ENCODE measurements at places on chromosomes 6 and 20.

- no peak for DNase-seq
These were observed 2.9 kb downstream of the SIRPB1 start for GRCh38 chr20:1616858-1617434.

GRCh38 chr6:153503810-153504209 is 372.7 kb upstream of the RGS17 start:
- DNase-seq = no peak

DNA sequence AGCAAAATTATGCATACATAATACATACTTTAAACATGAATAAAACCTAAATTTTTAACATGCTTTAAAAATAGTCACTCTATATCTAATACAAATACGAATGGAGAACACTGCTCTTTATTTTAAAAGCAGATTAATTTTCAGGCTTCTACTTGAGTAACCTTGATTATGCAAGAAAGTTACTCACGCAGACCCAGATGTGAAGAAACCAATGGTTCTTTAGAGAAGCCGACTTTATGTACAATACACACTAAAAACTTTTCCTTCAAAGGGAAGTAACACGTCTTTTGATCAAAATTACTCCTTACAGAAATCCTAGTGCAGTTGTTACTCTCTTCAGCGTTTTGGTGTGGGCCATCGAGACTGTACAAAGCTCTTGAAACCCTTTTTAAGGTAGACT is 136.9 kb upstream of the SLC22A16 start:
- DNase-seq = no peak

DNA sequence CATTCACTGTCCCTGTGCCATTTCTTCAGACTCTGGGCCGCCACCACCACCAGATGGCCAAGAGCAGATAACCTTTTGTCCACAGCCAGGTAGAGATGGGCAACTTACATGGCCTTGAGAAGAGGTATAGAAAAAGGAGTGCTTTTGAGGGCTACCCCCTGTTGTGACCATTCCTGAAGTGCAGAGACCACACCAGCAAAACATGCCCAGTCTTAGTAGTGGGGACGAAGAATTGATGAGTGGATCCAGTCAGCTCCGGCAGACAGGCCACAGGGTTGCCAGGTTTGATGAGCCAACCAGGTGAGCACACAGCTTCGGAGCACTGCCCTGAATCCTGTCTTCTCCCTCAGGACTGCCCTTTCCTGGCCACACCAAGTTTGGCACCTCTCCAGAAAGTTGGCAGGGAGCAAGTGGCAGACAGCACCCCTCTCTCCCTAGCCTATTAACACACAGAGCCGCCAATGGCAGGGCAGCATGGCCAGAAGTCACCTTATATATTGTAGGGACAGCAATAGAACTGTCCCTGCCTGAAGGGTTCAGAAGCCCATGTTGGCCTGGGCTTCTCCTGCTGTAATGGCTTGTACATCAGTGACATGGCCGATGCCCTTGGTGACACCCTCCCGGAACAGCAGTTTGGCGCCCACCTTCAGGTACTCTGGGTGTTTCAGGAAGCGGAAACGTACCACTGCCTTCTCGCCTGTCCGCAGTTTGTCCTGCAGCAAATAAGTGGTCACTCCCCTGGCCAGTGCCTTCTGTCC is 7.8 kb downstream of the GTPBP2 start:
- no peak for DNase-seq

GRCh38 chr20:47950124-47950912 is 165.0 kb upstream of the SULF2 start:
- peak; percentile 9 for DNase-seq

- no peak for DNase-seq
These were observed 50.2 kb upstream of the TULP4 start for GRCh38 chr6:158262082-158262481.

- DNase-seq = no peak
These were observed 180.9 kb downstream of the KIF16B start for GRCh38 chr20:16392346-16392745.

DNA sequence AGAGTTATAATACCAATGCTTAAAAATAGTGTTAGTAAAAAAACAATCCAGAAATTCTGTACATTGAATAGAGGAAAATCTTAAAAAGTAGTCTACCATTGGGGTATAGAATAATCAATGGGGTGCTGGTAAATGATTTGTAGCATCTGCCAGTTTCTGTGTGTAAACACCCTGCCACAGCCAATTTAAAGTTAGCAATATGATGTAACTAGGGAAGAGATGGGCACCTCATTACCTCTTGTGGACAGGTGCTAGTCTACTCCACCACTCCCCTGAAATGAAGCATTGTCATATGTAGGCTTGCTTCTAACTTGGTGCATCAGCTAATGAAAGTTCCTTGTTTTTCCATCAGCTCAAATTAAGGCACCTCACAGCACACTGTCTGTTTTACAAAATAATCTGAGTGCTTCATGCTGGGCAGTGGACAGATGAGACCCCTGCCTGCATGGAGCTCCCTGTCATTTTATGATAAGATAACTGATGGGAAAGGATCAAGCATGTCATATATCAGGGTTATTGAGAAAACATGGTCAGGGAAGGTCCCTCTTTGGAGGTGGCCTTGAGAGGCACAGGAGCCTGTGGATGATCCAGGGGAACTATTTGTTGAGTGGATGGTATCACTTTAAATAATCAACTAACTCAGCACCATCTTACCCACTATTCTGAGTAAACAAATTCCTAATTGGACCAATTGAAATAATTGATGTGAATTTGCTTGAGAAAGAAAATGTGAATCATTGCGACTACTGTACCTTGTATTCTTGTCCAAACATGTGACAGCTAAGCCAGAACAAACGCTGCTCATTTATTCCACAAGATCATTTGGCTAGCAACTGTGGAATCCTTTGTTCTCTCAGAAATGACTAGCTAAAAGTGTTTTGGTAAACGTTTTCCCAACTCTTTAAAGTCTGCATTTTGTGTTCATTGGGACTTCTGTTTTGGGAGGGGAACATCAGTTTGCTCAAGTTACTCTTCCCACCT is 45.9 kb upstream of the CSE1L start:
- DNase-seq = no peak

GRCh38 chr20:41064377-41064776 is 35.8 kb downstream of the TOP1 start:
- DNase-seq = no peak

DNA sequence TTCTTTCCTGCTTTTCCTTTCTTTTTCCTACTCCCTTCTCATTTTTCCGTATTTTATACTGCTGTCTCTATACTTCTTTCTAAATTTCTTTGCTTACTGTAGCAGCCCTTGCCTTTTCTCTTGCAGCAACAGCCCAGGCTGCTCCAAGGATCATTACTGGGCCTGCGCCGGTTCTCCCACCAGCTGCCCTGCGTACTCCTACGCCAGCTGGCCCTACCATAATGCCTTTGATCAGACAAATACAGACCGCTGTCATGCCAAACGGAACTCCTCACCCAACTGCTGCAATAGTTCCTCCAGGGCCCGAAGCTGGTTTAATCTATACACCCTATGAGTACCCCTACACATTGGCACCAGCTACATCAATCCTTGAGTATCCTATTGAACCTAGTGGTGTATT is 148.8 kb downstream of the QKI start:
- no peak for DNase-seq

DNA sequence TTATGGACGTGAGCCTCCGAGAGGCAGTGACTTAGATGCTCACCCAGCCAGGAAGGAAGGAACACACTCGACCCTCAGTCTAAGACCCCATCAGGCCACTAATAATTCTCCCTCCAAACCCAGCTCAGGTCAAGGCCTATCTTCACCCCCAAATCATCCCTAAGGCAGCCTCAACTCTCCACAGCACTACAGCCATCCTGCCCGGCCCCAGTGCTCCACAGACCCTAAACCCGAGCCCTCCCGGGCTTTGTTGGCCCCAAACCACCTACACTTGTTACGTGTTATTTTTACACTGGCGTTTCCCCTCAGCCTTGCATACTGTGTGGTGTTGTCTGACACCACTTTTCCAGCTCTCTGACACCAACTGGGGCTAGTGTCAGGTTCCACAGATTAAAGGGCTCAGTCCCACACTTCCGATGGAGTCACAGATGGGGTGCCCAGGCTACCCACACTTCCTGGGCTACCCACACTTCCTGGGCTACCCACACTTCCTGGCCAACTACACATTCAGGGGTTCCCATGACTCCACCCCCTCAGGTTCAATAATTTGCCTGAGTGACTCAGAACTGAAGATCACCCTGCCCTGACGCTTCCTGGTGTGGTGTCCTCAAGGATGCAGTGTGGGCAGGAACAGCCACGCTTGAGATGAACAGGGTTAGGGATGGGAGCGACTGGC is 25.3 kb downstream of the RBCK1 start:
- no peak for DNase-seq

GRCh38 chr20:63580796-63581461 is 6.9 kb upstream of the HELZ2 start:
- peak; percentile 27 for DNase-seq

DNA sequence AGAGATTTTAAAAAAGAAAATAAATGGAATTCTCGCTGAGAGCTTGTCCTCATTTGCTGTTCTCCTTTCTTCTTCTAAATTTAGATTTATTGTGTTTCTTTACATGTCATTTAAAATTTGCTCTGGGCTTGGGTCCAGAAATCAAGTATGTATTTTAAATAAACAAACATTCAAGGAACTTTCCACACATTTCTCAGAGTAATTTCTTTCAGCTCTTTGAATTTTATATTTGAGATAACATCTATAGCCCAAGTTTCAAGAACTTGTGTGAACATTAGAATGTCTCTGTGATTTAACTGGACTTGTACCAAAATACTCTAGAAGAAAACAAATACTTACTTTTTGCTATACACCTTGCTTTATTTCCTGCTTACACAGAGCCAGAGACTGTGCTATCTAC is 192.3 kb downstream of the TMEM200A start:
- DNase-seq = no peak

DNA sequence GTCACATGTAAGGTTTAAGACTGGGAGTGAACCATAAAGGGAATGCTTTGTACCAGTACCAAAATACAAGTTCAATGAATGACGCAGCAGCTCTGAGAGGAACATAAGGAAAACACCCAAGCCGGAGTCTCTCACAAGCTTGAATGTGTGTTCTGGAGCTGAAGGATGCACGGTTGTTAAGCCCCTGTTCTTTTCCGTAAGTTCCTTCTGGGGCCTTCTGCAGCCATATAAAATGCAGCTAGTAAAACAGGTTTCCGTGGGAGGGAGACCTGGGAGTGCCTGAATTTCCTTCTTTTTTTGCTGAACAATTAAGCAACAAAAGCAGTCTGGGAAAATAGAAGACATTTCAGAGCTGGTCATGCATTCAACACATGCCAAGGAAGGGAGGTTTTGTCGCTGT is 73.2 kb upstream of the JAG1 start:
- DNase-seq = no peak

GRCh38 chr6:2440516-2440915 is 195.1 kb upstream of the GMDS start:
- no peak for DNase-seq

- no peak for DNase-seq
These were observed 23.9 kb downstream of the FAM162B start for GRCh38 chr6:116741571-116741970.

GRCh38 chr6:46420921-46421638 is 70.2 kb downstream of the RCAN2 start:
- no peak for DNase-seq

DNA sequence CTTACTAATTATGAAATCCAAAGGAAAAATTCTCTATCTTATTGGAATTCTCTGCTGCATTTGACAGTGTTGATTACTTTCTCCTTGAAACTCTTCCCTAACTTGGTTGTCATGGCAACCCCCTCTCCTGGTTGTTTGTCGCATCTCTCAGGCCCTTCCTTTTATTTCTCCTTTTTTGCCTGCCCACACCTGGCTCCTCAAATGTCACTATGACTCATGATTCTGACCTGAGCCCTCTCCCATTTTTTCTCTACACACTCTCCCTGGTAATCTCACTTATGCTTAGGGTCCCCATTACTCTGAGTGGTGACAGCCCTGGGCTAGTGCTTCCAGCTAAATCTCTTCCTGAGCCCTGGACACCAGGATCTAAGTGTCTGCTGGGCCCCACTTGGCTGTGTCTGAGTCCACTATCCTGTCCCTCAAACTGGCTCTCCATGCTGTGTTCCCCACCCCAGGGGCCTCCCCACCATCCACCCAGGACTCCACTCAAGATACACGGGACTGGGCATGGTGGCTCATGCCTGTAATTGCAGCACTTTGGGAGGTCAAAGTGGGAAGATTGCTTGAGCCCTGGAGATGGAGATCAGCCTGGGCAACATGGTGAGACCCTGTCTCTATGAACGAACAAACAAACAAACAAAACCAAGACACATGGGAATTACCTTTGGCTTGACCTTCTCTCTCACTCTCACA is 16.5 kb upstream of the NNAT start:
- no peak for DNase-seq

DNA sequence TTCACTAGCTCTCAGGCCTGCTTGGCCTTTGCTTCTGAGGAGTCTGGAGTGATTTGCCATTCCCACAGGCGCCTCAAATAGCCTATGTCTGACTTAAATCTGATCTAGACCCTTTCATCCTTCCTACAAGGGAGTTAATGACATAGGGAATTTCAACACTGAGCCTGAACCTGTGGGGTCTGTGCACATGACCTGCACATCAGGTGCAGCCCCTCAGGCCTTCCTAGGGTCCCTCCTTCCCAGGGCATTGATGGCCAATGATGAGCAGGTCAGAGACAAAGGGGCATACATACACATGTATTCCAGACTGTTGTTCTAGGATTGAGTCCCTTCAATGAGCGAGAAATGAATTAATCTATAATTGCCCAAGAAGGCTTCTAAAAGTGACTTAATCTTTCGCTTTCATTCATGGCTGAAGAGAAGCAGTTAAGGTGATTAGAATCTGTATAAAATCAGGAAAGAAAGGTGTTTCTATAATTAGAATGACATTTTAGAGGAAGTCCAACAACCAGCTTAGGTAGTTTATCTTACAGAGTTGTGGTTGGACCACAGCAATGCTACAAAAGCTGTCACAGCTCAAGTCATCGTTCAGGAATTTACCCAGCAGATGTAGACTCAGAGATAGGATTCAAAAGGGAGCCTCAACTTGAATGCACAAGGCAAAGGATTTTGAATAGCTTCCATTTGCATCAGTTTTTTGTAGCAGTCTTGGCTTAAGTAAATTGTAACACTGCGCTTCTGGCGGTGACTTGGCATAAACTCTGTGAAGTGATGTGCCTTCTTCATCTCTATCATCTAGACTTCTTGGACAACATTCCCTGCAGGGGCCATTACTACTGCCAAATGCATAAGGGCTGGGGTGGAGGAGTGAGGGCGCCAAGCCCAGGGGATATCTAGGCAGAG is 27.0 kb upstream of the TBC1D7 start:
- no peak for DNase-seq

GRCh38 chr20:40899344-40899743 is 129.3 kb upstream of the TOP1 start:
- DNase-seq = no peak
